ENCODE measurements at places on chromosomes 2 and 18.

DNA sequence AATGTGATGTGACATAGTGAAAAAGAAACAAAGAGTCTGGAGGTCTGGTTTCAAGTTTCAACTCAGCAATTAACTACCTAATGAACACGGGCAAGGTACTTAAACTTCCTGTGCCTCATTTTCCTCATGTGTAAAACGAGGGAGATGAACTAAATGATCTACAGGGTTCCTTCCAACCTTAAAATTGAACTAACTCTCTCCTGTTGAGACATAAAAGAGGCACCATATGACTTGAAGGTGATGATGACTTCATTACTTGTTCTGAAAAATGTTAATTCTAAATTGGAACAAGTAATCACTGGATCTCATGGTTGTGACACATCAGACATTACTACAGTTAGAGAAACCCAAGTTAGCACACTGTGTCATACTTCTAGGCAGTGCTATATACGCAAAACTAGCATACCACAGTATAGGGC, 8.9 kb upstream of the REL start:
- DNase-seq: peak; percentile 51

DNA sequence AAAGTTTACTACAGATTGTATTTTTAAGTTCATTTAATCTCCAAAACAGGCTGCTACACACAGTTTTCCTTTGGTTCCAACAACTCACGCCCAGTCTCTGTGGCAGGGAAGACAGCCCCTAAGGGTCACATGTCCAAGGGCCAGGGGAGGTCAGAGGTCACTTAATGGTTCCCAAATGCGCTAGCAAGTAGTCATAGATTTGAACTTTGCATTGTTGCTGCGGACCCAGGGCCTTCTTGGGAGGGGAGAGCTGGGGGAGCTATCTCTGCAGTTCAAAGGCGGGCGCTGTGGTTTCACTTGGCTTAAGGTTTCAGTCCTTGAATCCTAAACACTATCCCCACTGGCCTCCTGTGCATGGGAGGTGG, 74.8 kb upstream of the ZNF532 start:
- no peak for DNase-seq

GRCh38 chr2:39606585-39606984, 59.1 kb upstream of the TMEM178A start:
- DNase-seq: no peak

- DNase-seq: no peak
Measured at GRCh38 chr2:1651121-1652033, 92.9 kb downstream of the PXDN start.

GRCh38 chr18:1968801-1969498, 602.4 kb downstream of the METTL4 start:
- no peak for DNase-seq

DNA sequence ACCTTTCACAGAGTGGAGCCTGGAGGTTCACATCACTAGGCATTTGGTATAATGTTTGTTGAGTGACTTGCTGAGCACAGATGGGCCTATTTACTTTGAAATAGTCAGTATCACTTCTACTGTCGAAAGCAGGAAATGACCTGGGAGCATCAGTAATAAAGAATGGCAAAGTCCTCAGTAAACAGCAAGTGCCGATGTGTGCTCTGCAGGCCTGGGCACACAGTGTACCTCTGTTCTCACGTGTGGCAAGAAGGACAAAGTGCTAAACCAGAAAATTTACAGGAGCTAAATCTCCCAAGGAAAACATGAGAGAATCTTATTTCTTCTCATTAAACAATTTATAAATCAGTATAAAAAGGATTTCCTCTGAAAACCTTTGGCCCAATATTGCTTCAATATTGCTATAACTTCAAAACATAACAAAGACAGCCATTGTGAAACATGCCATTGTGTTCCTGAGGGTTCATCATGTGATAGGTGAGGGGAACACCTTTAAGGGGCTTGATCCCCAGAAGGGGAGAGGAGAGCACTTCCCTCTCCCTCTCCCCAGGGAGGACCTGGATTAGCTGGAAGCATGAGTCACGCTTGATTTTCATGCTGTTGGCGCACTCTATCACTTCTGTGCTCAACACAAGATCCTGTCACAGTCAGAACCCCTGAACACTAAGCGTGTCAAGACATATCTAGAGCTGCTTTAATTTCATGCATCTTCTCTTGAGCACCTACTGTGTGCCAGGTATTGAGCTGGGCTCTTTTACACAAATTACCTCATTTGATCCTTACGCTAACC, 131.5 kb upstream of the SMAD2 start:
- DNase-seq: no peak

DNA sequence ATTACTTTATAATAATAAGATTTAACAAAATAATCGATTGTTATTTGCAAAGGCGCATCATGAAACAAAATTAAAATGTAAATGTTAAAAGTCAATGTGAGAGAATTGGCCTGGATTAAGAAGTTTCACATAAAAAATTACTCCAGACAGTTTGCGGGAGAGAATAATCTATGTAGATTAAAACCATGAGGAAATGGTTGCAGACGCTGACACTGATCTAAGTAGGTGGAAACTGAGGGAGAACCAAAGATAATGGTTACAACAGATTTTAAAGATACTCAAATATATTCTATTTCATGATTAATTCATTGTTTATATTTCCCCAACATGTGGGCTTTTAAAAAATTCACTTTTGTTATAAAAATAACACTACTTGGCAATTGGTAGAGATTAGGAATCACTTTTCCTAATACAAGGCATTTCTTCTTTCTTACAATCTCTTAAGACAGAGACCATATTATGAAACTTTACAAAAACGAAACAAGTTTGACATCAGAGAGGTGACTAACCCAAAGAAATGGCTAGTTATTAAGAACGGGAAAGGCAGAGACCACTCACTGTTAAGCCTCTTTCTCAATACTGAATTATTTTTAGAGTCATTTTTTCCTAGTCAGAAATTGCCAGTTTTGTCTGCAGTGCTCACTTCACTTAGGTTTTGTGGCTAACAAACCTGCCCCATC, 1.6 kb downstream of the KANSL1L start:
- peak; percentile 86 for DNase-seq

DNA sequence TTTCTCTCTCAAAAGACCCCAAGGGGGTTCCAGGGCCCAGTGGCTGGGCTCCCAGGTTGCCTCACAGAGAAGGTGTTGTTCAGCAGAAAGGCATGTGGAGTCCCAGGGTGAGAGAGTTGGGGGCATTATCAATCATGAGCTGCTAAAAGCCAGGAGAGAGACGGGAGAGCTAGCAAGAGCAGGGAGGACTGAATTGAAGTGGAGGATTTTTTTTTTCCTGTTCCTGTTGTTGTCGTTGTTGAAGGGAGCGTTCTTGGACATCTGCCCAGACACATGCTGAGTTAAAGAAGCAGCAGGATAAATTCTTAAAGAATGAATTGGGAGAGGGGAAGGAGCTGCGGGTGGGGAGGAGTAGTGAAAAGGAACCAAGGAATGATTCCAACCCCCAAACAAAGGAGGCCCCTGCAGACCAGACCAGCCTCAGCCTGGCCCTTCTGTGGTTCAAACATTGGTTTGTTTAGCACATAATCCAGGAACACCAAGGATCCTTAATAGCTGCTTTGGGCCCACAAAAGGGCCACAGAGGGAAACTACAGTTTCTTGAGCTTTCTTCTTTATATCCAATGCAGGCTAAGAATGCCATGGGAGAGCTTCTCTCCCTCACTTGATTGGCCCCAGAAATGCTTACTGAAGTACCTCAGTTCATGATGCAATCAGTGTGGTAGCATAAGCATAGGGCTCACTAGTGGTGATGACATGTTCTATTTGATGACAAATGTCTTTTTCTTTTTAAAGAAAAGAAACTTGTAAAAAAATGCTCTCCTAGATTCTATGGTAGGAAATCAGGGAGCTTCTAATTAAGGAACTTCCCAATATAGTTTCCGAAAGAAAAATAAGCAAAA, 146.0 kb downstream of the SETBP1 start:
- DNase-seq: no peak

DNA sequence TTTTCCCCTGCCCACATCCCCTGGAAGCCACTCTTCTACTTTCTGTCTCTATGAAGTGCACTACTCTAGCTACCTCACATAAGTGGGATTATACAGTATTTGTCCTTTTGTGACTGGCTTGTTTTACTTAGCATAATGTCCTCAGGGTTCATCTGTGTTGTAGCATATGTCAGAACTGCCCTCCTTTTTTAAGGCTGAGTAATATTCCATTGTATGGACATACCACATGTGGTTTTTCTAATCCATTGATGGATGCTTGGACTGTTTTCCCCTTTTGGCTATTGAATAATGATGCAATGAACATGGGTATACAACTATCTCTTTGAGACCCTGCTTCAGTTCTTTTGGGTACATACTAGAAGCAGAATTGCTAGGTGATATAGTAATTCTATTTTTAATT, 95.9 kb downstream of the PRKCE start:
- no peak for DNase-seq

- no peak for DNase-seq
Measured at GRCh38 chr2:210558708-210559107, 2.3 kb downstream of the CPS1 start.

- no peak for DNase-seq
Measured at GRCh38 chr2:12811916-12812315, 95.2 kb downstream of the TRIB2 start.

- DNase-seq: no peak
Measured at GRCh38 chr2:1310866-1311265, 102.4 kb upstream of the TPO start.

Data from inflammatory macrophage (primary cell).